ENCODE measurements at places on chromosomes 7 and 10.

DNA sequence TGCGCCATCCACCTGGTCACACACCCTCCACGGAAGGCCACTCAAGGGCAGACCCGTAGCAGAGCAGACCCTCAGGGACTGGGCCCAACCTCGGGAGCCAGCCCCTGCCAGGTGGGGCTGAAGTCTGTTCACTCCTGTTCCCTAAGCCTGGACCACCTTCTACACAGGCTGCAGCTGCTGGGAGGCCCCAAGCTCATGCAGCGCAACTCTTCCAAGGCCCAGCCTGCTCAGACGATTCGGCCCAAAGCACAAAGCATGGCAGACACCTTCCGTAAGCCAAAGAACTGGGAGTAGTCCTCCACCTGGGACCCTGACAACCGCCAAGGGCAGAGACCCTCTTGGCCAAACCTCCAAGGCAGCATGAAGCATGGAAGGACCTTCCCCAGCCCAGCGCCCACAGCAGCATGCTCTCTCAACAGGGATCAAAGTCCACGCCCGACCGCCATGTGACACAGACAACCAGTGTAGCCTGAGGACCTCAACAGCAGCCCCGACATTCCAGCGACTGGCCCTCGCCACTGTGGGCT lies 11.5 kb downstream of the SHH start:
- no peak for DNase-seq

DNA sequence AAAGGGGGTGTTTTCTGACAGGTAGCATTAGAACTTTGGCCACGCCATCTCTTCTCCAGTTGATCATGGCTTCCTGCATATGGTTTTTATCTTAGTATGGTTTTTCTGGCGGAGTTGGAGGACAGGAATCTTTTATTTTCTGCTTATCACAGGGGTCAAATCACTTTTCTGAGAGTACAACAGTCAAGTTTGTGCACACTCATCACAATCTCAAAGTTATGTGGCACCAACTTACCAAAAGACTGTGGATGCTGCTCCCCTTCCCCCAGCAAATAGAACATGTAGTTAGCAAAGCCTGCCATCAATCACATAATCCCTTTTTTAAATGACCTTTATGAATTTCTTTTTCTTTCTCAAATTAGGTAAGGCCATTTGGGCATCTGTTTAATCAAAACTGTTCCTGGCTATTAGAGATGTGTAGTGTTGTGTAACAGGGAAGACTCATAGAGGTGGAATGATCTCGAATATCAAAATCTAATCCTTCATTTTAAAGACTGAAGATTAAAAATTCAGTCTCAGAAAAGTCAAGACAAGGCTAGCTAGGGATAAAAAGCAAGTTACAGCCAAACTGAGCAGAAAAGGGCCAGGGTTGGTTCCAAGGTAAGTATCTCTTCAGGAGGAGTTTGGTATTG lies 3.8 kb upstream of the CH25H start:
- no peak for DNase-seq

DNA sequence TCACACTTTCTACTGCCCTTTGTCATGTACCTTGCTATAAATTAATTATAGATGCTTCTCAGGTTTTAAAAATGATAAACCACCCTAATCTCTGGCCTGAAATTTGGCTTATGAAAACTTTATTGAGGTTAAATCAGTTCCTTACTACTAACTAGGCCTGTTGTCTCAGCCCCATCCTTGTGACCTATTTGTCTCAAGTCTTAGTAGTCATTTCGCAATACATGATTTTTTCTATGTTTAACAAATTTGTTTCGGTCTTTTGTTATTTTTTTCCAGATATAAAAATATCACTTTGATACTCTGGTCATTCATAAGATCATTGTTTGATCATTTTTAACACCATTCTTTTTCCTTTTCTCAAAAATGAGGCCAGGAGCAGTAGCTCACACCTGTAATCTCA lies 411.6 kb downstream of the GFRA1 start:
- DNase-seq, result no peak

DNA sequence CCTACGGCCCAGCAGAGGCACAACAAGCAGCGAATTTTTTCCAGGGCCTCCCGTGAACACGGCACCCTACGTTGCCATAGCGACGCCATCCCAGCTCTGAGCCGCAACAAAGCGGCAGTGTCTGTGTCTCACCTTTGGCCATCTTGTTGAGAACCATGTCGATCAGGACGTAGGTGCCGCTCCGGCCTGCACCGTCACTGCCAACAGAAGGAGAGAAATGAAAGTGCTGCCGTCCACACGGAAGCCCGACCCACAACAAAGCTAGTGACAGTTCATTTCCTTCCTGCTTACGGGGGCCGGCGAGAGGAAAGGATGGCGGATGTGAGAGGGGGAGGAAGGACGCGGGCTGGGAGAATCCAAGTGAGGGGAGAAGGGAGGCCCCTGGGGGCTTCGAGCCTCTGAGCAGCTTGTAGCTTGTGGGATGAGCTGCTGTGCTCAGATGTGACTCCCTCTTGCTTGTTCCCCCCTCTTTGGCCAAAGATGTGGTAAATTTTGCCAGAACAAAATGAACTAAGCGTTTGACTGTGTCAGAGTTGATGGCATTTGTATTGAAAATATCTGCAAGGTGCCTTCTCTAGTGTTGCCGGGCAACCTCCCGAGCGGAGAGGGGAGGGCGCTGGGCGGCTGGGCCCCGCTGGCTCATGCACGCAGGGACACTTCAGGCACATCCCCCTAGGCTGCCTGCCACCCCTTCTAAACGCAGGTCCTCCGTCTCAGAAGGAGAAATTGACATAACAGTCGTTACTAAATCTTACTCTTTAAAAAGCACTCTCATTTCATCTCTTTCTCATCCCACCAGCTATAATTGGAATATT lies 232.2 kb downstream of the DNAJB6 start:
- DNase-seq, result peak; percentile 32

GRCh38 chr10:59965899-59966650 lies 59.7 kb upstream of the CCDC6 start:
- DNase-seq, result no peak

- no peak for DNase-seq
Observed at GRCh38 chr7:48300301-48300700, 129.0 kb downstream of the ABCA13 start.

GRCh38 chr10:69758310-69758728 lies 43.4 kb upstream of the COL13A1 start:
- no peak for DNase-seq

GRCh38 chr10:112362833-112363232 lies 11.1 kb upstream of the ACSL5 start:
- DNase-seq, result peak; percentile 60

DNA sequence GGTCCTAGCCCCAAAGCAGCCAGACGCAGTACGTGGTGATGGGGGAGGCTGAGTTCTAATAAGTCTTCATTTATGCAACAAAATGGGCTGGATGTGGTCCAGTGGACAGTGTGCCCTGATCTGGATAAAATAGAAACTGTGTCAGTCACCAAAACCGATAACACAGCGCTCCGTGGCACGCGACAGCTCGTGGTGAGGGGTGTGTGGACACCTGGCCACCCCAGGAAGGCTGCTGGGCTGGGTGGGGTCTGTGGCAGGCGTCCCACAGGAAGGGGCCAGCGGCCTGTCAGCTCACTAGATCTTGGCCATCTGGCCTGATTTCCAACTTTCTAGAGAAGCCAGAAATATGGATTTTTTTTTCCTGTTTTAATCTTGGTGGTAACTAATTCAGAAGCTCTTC lies 17.0 kb downstream of the FAM20C start:
- DNase-seq, result no peak

DNA sequence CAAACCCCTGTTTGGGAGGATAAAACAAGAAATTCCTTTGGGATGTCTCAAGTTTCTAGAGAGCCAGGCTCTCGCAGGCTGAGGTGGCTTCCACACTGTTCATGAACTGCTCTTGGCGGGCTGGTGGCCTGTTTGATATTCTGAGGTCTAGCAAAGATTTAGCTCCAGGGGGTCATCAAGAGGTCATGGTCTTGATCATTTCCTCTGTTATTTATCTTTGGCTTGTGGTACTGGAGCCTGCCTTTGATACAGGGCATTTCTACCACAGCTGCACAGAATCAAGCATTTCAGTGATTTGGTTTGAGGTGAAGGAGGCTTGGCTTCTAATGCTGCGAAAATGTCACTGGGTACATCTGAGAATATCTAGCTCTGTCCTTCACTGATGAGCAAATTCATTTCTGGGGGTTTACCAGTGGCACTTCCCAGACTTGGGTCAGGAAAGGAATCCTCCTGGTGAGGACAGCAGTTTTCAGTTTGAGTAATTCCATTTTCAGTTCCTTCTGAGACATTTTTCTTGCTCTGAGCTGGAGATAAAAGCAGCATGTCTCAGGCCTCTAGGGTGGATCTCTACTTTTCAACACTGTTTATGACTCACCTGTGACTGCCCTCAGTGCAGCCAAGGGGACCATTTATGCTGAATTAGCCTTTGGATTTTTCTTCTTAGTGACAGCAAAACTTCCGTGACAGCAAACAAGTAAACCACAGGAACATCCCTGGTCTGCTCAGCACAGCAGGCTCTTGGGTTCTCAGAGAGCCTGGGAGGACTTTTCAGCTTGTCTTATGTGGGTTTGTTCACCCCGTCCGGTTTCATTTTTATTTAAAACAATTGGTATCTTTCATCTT lies 312.0 kb downstream of the RNLS start:
- no peak for DNase-seq

DNA sequence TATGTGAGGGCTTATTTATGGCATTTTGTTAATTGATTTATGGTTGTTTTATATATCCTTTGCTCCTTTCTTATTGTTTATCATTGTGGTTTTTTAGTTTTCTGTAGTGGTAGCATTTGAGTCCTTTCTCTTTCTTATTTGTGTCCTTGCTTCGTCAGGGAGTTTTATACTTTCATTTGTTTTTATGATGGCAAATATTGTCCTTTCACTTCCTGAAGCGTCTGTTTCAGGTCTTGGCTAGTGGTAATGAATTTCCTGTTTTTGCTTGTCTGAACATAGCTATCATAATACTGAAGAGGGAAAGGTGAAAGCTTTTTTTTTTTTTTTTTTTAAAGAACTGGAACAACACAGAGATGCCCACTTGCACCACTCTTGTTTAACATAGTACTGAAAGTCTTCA lies 228.2 kb downstream of the ATRNL1 start:
- no peak for DNase-seq

DNA sequence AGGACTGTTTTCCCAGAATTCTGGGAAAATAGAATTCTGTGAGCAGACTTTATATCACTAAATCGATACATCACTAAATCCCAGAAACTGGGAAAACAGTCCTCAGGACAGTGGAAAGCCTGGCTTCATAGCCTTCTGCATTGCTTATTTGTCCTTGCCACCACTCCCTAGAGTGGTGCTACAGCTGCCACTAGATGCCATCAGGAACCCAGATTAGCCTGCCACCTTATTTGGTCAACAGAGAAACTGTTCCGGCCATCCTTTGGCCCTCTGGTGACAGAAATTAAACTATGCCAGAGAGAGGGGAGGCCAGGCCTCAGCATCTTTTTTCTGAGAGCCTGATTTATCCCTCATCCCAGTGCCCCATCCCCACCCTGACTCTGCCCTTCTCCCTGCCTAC lies 19.6 kb upstream of the NFKB2 start:
- no peak for DNase-seq

DNA sequence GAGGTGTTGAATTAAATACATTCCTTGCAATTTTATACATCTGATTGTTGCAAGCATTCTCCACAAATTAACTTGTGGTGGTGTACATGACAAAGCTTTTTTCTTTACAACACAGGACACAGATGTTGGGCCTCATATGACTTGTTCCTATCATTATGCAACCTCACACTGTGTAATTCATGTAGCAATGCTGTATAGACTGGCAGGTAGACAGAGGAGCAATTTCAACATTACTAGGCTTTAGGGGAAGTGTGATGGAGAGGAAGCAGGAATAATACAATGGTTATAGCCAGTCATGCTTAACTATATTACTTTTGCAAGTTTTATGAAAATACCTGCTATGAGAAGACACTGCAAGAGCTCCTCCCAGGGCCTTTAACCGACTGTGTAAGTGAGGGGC lies 832.1 kb downstream of the CNTNAP2 start:
- no peak for DNase-seq

DNA sequence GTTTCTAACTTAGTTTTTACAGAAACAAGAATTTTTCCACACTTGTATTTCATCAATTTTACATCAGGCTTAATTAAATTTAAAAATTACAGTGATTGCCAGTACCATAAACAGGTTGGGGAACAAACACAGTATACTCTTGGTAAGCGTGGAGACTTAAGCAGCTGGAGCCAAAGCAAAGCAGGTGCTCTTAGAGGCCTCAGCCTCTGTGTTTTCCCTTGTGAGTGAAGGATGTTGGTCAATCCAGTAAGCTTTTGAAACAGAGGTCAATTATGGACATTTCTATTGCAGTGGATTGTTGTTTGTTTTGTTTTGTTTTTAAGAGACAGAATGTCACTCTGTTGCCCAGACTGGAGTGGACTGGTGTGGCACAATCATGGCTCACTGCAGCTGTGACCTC lies 100.6 kb upstream of the CELF2 start:
- no peak for DNase-seq

DNA sequence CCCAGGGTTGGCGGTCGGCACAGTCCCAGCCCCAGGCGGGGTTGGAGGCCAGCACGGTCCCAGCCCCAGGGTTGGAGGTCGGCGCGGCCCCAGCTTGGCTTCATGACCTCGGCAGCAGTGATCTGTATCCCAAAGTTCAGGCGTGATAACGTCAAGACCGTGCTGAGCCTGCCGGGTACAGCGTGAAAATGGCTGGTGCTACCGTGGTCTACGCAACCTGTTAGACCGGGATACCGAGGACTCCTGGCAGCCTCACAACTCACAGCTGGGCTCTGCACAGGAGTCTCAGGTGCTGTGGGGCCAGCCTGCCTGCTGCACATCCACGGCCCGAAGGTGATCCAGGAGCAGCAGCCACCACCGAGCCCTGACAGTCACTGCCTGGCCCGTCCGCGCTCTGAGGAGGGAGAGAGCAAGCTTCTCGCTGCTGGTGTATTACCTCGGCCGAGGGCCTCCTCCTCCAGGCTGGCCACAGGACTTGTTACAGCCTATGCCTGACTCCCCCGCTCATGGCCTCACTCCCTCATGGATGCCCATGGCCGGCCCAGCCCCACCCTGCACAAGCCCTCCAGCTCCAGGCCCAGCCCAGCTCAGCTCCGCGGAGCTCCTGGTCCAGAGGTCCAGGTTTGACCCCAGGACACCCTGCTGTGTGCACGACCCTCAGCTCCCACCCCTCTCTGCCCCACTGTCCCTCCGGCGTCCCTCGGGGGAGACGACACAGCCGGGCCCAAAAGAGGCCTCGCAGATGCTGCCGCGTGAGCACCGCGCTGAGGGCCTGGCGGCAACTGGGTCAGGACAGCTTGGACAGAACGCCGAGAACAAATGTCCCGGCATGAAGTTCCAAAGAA lies 156.0 kb downstream of the ELFN1 start:
- no peak for DNase-seq
